ENCODE measurements at places on chromosomes 16 and 17.

GRCh38 chr16:69033151-69033949, 72.1 kb upstream of the HAS3 start:
- DNase-seq: no peak

DNA sequence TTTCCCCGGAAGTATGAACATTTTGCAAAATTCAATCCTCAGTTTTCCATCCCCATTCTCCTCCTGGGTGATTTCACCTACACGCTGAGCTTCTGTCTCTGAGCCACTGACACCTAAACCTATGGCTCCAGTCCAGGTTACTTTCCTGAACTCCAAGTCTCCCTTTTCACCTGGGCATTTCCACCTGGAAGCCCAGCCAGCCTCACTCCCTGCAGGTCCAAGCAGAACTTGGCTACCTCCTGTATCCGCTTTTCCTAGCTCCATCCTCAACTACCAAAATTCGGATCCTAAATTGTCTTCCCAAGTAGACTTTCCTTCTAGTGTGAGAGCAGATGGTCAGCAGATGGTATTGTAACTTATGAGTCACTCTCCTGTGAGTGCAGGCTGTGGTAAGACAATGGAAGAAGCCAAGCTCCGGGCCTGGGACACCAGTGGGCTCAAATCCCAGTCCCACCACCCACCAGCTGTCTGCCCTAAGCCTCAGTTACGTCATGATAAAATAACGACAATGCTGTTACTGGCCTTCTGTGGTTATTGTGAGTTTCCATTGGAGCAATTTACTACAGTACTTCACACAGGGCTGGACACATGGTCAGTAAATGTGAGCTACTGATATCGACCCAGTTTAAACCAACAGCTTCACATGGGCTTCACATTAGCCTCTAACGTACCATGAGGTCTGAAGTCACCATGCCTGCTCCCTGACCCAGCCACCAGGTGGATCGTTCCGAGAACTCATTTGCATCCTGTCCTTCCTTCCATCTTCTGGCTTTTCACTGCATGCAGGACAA, 33.3 kb downstream of the PECAM1 start:
- DNase-seq: no peak

DNA sequence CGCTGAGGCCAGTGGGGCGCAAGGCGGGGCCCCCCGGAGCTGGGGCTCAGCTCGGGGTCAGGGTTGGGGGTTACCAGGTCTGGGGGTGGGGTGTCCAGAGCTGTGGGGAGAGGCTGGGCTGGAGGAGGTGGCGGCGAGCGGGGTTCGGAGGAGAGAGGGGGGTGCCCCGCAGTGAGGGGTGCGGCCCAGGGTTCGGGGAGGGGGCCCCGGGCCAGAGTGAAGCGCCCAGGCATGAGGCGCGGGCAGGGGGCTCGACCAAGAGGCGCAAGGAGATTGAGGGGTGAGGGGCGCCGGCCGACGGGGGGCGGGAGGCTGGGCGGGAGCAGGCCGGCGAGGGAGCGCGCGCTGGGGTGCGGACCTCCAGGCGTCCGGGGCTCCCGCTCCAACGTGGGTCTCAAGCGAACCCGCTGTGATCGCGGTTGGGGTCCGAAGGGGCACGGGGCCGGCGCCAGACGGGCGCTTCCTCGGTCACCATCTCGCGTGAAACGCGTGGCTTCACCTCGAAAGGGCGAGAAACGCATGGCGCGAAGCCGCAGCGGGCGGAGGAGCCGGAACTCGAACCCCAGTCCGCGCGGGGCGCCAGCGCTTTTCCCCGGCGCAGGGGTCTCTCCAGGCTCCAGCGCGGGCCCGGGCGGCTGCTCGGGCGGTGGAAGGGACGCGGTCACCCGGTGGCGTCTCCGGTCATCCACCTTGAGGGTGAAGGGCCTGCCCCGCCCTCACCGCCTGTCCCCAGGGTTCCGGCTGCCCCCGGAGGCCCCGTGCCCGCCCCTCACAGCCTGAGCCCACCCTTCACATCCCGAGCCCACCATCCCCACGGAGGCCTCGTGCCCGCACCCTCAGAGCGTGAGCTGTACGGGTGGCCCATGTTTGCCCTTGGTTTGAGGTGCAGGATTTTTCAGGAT, 846 bp downstream of the CPNE7 start:
- DNase-seq: no peak

DNA sequence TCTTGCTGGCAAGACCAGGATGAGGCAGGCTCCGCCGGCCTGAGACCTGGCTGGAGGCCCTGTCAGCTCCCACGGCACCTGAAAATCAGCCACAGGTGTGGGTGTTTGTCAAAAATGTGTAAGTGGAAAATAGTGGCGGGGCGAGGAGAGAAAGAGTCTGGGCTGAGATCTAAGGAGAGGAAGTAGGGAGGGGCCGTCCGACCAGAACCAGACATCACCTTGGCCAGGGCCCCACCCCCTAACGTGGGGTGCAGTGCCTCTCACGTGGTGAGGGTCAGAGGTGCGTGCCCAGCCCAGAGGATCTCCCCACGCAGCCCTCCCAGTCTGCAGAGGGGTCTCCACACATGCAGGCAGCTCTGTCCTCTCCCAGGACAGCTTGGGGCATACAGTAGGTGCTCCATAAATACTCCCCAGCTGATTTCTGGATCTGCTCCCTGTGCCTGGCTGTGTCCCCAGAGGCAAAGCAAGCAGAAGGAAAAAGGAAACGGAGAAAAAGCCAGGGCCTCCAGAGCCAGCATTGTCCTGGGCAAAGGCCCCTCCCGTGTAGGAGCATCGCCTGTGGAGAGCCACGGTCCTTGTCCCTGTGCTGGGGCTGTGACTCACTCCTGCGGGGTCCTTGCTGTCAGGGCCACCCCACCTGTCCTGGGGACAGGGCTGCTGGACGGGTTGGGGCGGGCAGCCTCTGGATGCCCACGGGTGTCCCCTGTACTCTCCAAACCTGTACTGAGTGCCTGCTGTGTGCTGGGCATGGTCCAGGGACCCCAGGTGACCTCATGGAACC, 16.7 kb downstream of the ZFPM1 start:
- peak; percentile 47 for DNase-seq

- no peak for DNase-seq
Observed at GRCh38 chr16:65622871-65623270, 501.0 kb upstream of the CDH11 start.

- DNase-seq: no peak
Observed at GRCh38 chr17:5234645-5235576, at the start of gene SCIMP. SCIMP (minus strand) TSS chr17:5234860; CDS start chr17:5234755, 105 bp downstream.

- no peak for DNase-seq
Observed at GRCh38 chr16:65415460-65415859, 293.6 kb upstream of the CDH11 start.

- DNase-seq: no peak
Observed at GRCh38 chr17:81125573-81126081, 39.7 kb upstream of the PVALEF start.

- no peak for DNase-seq
Observed at GRCh38 chr17:82561429-82562035, 42.0 kb downstream of the FOXK2 start.

DNA sequence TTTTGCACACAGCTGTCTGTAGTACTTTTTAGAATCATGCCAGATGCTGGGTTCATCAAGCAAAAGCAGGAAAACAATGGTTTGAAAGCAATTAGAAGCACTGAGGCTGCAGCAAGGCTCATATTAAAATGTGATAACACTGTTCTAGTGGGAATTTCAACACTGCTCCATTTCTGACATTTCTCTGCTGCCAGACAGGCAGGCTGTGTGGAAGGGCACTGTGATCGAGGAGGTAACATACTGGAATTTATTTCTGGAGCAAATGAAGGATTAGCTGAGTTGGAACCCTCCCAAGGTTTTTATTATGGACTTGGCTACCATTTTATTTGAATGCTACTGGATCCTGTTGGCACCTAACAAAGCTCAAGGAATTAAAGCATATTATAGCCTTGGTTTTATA, 66.9 kb downstream of the SKAP1 start:
- no peak for DNase-seq

DNA sequence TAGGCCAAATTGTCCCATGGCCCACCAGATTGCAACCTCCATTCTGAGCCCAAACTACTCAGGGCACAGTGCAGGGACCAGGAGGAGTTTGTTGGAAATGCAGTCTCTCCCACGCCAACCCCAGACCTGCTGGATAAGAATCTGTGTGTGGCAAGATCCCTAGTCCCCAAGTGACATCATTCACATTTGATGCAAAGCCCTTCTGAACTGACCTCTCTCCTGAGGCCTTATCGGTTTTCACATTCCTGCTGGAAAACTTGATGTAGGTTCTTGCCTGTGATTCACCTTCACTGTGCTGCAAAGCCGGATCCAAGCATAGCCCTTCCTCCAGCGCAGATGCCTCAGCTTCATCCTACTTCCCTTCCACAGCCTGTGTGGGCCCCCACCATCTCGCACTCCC, 6.6 kb upstream of the SHCBP1 start:
- no peak for DNase-seq
